NCI-H526 (cell line): ENCODE measurements at places on chromosomes 6 and 20.
A peak's percentile ranks its signal among the peaks of the same experiment; 100 is the strongest.

DNA sequence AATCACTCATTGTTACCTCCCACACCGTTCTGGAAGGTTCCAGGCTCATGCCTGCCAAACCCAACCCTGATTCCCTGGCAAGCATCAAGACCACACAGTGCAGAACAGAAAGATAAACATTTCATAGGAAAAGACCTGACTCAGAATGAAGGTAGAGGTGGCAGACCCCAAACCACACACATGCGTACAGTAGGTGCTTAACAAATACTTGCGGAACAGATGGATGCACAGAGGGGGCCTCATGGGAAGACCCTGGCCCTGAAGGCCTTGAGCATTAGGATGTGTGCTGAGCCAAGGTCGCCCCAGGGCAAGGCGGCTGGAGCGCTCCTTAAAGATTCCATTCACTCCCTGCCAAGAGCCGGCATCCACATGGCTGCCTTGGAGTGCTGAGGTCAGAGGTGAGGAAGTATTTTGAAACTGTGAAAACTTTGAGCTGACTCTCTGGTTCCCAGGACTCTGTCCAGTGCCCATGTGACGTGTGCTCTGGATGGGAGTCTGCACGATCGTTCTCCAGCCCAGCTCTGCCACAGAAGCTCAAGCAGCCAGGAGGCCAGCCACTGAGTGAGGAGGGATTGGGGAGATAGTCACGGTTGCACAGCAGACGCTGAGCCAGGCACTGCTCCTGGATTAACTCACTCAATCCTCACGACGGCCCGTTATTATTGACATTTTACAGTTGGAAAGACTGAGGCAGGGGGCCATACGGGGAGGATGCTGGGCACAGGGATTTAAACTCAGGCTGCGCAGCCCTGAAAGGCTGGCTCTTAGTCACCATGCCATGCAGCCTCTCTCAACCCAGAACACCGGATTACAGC is 65.5 kb upstream of the AFDN start:
- DNase-seq = no peak

DNA sequence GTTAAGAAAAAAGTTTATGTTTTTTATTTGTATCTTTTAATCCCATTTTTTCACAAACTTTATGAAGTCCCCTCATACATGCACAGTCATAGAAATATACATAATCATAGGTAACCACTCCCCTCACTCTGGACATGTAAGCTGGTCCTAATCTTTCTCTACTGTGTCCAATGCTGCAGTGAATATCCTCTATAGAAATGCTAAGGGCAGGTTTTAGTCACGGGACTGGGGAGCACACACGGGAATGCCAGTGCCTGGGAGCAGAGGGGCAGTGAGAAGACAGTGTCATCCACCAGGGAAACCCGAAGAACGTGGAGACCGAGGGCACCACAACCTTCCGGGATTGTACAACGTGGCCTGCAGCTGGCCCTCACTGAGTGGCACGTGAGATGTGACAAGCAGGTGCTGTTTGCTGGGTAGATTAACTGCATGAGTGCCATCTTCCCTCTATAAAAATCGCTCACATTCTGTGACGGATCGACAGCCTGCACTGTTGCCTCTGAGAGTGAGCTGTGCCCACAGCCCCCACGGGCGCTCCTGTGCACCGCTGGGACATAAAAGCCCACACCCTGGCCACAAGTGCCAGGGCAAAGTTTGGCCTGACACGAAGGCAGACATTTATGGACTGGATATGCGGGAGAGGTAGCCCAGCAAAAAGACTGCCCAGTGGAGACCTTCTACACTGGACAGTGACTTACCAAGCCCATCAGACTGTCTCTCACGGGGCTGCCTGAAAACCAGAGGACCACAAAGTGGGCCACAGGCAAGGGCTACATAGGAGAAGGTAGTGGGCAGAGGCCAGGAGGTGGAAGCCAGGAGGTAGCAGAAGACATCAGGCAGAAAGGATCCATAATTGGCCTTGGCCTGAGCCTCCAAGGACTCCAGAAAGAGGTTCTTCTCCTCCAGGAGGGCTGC is 63.2 kb downstream of the FGD2 start:
- DNase-seq = no peak

- peak; percentile 92 for DNase-seq
Measured at GRCh38 chr6:143060806-143061596, at the start of gene AIG1. Gene AIG1 (plus strand): TSS chr6:143060889. CDS start chr6:143060926, 37 bp downstream.

DNA sequence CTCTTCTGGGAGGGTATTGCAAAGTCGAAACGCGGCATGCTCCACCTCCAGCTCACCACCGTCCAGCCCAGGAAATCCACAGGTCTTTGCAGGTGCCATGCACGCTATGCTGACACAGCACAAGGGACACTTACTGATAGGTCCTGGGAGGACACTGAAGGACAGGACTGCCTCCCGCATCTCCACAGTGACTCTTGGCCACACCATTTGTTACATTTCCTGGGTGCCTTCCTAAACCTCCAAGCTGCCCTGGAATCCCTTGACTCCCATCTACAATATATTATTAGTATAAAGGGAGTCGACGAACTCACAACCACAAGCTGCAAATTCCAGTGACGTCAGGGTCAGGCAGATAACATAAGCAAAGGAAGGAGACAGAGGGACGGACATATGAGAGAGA is 106.9 kb downstream of the JPH2 start:
- DNase-seq = no peak

DNA sequence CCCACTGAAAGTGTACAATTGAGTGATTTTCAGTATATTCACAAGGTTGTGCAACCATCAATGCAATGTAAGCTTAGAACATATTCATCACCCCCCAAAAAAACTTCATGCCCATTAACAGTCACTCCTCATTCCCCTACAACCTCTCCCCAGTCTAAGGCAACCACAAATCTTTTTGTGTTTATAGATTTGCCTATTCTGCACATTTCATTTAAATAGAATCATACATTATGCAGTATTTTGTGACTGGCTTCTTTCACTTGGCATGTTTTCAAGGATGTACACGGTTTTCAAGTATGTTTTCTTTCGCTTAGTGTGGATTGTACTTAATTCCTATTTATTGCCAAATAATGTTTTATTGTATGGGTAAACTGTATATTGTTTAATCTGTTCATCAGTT is 329.3 kb upstream of the RNF24 start:
- no peak for DNase-seq

- DNase-seq = no peak
Measured at GRCh38 chr20:9397928-9398327, 116.5 kb upstream of the LAMP5 start.

DNA sequence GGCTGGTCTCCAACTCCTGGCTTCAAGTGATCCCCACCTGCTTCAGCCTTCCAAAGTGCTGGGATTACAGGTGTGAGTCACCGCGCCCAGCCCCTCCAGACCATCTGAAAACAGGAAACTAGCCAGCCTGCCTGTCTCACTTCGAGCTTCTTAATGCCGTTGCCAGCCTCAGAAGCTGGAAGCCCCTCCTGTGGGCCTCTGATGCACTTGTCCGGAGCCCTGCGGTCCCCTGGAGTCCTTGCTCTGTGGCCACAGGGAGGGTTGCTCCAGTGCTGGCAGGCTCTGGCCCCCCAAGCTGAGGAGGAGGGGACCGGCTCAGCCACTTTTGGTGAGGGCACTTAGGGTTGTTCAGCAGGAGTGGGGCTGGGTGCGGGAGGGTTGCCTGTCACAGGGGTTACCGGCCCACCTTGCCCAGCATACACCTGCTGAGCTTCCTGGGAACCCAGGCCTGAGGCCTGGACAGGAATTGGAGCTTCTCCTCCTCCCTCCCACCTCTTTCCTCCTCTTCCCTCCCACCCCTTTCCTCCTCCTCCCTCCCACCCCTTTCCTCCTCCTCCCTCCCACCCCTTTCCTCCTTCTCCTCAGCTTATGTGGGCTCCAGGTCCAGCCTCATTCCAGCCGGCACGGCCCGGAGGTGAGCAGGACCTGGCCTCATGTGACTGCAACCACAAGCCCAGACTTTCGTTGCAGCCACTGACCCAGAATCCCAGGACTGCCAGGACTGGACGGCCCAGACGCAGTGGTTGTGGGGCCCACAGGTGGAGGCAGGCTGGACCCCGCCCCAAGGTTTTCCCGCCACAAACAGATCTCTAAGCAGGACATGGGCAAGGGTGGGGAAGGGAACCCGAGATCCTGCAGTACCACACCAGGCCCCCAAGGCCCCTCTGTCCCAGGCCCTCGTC is 9.4 kb upstream of the BIRC7 start:
- no peak for DNase-seq

DNA sequence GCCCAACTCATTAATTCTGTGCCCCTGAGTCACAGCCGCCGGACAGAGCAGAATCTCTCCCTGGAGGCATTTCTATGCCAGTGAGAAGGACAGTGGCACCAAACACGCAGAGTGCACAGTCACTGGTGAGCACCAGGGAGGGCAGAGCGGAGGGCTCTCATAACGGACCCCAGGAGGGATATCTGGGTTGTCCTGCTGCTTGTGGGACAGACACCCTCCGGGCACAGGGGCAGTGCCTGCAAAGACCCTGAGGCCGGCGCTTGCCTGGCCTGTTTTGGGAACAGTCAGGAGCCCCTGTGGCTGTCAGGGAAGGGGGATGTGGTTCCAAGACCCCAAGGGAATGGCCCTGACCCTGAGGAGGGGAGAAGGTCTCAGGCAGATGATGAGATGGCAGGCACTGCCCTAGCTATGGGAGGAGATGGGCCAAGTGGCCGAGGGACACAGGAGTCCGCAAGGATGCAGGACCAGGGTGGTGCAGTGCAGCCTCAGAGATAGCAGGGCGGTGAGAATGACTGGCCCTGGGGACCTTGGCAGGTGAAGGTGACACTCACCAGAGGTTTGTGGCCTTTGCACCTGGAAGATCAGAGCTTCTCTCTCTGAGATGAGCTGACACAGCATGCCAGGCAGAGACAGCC is 270.8 kb downstream of the SMOC2 start:
- no peak for DNase-seq

DNA sequence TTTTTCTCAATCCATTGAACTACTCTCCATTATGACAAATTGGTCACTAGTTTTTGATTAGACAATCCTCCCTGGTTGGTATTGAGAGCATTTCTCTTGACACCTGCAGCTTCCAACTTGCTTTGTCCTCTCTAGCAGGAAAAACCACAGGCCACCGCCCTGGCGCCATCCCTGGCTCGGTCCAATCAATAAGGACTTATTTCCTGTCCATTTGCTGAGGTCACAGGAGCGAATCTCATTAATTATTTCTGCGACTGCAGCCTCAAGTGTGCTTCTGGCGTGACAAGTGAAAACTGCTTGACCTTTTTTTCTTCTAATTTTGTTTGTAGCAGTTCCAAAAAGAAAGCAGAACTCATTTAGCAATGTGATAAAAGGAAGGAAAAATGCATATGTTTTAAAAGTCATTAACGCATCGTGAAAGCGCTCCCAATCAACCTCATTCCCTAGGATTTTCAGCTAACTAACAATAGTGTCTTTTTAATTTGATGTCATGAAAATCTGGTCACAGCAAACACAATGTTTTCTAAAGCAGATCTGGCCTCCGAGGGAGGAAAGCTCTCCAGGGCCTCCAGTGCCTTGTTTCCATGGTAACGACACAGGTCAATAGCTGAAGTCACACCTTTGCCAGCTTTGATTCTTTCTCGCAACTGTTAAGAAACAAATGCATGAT is 39.0 kb upstream of the BEND3 start:
- DNase-seq = no peak

DNA sequence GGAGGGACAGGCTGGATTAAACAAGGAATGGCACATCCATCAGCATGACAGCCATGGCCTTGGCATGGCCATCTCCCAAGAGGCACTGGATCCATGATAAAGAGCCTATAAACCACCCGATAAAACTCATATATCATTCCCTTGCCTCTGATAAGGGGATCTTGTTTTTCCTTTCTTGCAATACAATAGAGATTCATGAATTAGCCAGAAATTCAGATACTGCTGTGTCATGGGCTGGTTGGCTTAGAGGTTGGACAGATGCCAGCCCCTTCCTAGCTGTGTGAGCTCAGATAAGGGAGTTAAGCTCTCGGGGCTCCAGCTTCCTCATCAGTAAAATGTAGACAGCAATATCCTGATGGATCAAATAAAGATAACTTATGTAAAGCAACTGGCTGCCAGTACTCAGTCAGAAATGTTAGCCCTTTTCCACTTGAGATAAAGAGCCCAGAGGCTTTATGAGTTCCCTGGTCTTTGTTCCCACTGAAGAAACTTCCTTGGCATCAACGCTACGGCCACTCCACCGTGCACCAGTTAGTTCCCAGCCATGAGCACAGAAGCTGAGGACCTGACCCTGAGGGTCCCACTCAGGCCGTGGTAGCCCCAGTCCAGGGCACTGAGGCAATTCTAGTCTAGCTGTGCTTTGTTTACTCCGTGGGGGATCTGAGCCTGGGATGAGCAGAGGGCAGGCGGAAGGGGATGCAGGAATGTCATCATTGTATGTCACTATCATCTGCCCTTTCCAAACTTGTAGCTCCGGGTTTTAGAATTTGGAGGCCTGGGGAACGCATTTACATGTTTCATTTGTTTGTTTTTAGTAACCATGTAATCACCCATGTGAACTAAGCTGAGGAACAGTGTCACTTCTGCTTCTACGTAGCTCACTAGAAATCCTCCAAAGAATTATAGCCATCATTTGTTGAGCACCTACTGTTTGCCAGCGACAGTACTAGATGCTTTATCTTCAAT is 67.2 kb upstream of the TBC1D7 start:
- DNase-seq = no peak

DNA sequence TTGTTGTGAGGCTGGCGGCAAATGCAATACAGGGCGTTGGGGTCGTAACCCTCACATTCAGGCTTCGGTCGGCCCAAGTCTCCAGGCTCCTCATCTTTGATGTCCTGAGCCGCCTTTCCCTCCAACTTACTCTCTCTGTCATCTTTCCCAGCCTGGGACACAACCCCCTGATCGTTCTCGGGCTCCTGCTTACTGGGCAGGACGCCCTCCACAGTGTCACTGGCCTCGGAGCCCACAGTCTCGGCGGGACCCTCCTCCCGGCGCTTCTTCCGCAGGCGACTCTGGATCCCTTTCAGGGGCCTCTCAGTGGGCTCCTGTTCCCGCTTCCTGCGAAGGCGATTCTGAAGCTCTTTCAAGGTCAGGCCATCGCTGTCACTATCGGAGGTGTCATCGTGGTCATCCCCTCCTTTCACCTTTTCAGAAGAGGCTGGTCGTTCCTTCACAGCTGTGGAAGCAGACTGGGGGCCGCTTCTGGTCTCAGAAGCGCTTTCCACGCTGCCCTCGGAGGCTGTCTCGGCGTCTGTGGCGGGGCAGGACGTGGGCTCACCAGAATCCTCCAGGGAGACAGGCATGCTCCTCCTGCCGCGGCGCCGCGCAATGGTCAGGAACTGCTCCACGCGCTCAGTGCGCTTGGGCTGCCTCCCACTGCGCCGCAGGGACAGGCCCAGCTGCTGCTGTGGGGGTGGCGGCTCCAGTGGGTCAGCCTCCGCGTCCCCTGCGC is 15.4 kb downstream of the DIDO1 start:
- no peak for DNase-seq

DNA sequence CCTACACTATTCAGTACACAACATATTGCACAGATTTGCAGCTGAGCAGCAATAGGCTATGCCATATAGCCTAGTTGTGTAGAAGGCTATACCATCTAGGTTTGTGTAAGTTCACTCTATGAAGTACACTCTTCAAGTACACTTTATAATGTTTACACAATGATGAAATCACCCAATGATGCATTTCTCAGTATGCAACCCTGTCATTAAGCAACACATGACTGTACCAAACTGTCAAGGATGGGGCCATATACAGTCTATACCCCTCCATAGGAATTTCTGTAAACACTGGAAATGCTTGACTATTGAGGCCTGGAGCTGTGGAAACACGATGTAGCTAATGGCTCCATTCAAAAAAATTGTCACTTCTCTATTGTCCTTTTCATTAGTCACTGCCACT is 535.4 kb downstream of the EPM2A start:
- no peak for DNase-seq
